ENCODE measurements at places on chromosomes 3 and 15.

- no peak for DNase-seq
Measured at GRCh38 chr3:146100180-146100579, 60.8 kb downstream of the PLOD2 start.

- peak; percentile 99 for DNase-seq
Measured at GRCh38 chr15:71294911-71295602, 179.8 kb downstream of the THSD4 start.

DNA sequence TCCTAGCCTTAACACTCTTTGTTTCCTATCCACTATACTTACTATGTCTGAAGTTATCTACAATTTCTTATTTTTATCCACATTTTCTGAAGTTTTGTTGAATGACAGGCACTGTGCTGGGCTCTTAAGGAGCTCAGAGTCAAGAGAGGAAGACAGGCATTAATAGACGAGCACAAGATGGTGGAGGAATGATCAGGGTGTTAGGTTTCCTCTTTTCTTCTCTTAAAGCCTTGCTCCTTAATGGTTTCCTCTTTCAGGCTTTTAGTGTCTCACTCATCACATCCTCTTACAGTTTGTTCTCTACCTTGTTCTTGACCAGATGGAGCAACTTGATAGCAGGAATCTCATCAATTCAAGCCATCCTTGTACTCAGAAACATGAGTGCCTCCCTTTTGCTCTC lies 52.9 kb upstream of the BCL6 start:
- DNase-seq, result no peak

DNA sequence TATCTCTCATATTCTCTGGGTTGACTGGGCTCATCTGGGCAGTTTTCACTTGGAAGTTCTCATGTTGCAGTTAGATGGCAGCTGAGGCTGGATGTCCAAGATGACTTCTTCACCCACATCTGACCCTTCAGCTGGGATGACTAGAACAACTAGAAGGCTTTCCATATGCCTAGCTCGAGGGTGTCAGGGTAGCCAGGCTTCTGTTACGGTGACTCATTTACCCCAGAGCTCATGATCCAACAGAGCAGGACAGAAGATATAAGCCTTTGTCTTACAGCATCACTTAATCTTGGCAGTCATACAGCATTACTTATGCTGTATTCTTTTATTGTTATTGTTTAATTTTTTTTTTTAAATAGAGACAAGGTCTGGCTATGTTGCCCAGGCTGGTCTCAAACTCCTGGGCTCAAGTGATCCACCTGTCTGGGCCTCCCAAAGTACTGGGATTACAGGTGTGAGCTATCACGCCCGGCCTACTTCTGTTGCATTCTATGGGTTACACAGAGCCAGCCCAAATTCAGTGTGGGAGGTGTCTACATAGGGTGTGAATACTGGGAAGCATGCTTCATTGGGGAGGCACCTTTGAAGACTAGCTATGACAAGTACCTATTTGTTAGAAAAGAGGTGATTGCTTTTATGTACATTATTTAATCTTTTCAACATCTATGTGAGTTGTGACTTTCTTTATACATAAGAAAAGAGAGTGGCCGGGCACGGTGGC lies 10.7 kb downstream of the HMCES start:
- DNase-seq, result no peak

DNA sequence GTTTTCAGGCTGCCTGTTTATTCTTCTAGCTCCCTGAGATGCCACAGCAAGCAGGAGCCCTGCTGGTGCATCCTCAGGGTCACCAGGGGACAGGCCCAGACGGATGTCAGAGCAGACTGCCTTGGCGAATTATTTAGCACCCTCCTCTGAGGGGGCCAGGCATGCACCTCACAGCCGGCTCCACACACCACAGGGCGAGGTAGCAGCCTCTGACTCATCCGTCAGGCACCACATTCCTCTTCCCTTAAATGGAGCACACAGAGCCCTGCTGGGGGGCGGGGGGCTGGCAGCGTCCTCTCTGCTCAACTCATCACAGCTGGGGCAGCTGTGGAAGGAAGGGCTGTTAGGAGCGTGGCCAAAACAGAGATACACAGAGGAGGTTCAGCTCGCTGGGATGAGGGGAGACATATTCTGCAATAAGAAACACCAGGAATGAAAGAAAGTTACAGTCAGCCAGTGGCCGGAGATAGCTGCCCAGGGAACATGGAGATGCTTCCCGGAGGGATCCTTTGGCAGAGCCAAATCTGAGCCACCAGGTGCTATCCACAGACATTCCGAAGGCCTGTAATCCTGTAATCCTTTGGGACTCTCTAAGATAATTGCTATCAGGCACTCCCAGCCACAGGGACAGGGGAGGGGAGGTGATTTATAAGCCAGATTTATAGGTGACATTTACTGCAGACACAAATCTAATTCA lies 13.9 kb upstream of the PRICKLE2 start:
- DNase-seq, result peak; percentile 99

- no peak for DNase-seq
Measured at GRCh38 chr15:84833447-84834228, 16.5 kb downstream of the ALPK3 start.

GRCh38 chr15:65730549-65731172 lies 61.4 kb downstream of the DENND4A start:
- DNase-seq, result peak; percentile 9

DNA sequence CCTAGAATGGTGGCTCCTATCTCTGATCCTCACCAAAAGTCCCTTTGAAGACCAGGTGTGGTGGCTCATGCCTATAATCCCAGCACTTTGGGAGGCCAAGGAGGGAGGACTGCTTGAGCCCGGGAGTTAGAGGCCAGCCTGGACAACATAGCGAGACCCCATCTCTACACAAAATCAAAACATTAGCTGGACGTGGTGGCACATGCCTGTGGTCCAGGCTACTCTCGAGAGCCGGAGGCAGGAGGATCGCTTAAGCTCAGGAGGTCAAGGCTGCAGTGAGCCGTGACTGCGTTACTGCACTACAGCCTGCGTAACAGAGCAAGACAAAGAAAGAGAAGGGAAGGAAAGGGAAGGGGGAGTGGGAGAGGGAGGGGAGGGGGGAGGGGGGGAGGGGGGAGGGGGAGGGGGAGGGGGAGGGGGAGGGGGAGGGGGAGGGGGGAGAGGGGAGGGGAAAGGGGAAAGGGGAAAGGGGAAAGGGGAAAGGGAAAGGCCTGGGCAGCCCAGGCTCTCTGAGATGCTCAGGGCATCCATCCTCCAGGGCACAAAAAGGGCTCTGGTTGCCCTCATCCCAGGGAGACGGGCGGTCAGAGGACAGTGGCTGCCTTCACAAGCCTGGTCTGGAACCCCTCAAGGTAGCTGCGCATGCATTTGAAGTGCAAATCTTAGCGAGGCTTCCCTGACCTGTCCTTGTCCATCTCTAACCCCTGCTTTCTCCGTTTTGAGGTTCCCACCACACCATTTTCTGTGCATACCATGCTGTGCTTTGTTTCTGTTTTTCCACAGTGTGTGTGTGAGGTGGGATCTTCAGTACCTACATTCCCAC lies 76.1 kb downstream of the LDHAL6B start:
- no peak for DNase-seq

DNA sequence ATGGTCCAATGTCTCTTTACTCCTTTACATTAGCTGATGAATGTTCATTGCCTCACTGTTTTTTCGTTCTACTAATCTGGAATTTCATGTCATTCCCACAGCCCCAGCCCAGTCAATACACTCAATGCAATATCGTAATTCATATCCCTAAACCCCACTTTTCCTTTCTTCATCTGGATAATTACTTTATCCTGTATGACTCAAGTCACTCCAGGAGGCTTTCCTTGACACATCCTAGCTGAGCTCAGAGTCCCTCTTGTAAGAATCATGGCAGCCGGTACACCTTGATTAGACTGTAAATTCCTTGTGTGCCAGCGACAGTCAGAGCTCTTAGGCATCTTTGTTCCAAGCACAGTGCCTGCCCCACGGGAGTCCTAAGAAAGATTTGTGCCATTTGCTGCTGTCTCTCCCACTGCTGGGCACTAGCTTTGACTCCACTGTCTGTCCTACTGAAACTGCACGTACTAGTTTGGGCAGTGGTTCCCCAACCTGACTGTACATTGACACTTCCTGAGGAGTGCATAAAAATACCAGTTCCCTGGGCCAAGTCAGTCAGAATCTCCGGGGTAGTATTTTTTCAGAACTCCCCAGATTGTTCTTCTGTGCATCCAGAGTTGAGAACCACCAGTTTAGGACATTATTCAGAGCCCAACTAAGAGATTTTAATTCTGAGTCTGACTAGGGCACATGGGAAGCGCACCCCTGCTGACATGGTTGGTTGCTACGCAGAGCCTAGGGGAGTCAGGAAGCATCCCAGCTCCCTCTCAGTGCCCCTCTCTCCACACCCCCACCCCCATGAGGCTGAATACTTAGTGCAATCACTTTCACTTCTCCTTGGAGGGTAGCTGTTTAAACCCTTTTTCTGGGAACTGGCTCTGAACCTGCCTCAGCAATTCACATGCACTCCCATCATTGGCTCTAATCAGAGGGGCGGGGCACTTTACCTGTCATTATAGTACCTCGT lies 19.5 kb upstream of the C3orf70 start:
- DNase-seq, result no peak

DNA sequence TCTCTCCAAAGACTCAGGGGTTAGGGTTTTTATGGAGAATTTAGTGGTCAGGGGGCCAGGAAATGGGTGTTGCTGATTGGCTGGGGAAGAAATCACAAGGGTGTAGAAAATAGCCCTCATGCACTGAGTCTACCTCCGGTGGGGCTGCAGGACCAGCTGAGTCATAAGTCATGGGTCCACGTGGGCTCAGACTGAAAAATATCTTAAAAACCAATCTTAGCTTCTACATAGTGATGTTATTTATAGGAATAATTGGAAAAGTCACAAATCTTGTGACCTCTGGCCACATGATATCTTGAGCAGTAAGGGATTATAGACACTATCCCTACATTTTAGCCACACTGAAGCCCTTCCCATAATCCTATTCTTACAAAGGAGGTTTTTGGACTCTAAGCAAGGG lies 224.0 kb downstream of the DPH6 start:
- no peak for DNase-seq

GRCh38 chr3:108552267-108553159 lies 36.7 kb downstream of the CIP2A start:
- DNase-seq, result peak; percentile 33

GRCh38 chr3:160381470-160381869 lies 17.6 kb downstream of the IFT80 start:
- DNase-seq, result no peak

GRCh38 chr3:100538339-100538706 lies 45.9 kb downstream of the TMEM45A start:
- no peak for DNase-seq

DNA sequence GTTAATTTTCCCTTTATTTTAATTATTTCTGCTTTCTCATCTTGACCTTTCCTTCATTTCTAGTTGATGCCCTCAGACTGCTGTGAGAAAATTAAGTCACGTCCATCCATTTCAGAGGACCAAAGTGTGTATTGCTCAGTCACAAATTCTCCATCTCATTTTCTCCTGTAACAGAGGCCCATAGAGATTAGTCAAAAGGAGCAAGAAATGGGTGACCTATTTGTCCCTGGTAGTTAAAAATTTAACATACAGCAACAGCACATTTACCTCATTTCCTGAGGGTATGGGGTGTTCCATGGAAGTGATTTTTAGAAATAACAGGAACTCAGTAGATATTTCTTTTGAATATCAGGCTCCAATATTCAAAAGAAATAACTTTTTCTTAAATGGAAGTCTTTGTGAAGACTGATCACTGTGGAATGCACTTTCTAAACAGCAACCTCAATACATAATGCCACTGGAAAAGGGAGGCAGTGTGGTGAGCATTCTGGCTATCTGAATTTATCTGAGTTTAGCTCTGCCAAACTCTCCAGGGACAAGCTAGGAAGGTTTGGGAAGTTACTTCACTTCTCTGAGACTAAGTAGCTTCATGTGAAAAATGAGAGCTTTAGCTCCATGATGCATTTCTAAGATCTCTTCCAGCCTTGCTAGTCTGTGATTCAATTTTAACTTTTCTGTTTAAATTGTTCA lies 808.2 kb downstream of the SQOR start:
- DNase-seq, result peak; percentile 49

DNA sequence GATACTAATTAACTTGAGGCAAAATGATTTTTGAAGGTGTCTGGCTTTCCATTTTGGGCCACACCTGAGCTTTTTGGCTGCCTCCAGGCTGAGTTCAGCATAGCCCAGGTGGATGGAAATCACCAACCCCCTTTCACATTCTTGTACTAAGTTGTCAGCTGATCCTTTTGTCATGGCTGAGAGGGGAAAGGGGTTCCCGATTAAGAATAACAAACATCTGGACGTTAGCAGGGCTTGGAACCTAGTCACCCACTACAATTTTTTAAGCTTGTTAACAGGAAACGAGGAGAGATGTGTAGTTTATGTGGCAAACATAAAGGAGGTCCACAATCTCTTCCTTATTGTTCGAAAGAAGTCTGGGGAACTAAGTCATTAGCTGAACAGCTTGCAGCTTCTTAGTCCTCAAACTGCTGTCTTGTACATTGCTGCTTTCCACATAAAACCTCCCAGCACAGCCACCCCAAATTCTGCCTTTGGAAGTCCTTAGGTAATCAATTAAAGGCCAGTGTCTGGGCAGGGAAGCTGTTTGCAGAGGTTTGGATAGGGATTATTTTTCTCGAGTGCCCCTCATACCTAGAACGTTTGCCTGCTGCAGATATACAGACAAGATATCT lies 5.0 kb downstream of the NR2F2 start:
- no peak for DNase-seq

DNA sequence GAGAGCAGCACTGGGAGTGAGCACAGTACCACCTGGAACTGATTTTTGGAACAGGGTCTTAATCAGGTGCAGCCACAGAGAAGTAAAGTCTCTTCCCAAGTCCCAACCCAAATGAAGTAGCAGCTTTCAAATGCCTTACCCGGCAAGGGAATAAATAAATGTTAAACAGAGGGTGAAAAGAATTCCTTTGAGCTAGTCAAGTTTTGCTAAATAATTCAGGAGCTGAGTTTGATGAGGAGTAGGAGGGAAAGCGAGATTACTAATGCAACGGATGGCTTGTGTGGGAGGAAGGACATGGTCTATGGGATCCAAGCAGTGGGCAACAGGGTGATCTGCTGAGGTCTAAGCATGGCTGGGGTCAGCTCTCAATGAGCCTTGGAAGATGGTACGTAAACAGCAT lies 204.5 kb upstream of the ST8SIA2 start:
- DNase-seq, result no peak

DNA sequence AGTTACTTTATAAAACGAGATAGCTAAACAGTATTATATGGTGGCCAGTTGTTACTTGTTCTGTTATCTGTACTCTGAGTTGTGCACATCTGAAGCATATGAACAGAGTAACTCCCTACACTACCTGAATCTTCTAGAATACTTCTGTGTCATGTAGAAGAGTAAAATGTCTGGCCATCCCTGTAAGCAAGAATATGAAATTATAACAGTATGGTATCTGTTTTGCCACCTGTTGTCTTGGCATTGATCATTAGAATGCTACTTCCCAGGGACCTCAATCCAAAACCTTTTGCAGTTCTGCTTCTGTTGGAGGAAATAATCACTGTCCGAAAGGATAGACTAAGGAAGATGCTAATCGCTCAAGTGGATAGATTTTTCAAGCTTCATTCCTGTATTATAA lies 1.9 kb downstream of the TEX9 start:
- DNase-seq, result no peak

GRCh38 chr3:3683261-3683660 lies 116.0 kb upstream of the LRRN1 start:
- no peak for DNase-seq

Measured in fibroblast of skin of left quadriceps (primary cell).